Retina (tissue), 1 donor: ENCODE measurements at places on chromosomes 5 and 9.

DNA sequence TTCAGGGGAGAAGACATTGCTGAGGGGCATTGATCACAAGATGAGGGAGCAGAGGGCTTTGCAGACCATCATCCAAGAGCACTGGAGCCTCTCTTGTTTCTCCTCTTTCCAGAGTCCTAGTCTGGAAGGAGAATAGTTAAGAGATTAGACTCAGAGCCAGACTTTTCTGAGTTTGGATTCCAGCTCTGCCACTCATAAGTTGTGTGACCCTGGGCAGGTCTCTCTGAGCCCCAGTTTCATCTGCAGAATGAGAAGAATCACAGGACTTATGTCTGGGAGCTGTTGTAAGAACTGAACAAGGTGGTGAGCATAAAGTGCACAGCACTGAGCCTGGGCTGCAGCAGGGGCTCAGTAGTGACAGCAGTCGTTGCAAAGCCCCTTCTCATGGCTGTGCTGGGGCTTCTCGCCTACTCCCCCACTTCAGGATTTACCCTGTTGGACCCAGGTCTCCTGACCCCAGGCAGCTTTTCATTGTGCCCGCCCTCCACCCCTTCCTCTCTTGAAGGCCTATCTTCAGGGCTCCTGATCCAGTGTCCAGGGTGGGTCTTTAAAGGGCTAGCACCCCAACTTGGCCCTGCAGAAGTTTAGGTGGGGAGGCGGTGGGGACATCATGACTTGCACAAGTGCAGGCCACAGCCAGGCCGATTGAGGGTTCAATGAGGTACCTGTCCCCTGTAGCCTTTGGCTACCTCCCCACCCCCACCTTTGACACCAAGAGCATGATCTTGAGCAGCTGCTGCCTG lies 1.5 kb downstream of the SYNPO start:
- no peak for DNase-seq

DNA sequence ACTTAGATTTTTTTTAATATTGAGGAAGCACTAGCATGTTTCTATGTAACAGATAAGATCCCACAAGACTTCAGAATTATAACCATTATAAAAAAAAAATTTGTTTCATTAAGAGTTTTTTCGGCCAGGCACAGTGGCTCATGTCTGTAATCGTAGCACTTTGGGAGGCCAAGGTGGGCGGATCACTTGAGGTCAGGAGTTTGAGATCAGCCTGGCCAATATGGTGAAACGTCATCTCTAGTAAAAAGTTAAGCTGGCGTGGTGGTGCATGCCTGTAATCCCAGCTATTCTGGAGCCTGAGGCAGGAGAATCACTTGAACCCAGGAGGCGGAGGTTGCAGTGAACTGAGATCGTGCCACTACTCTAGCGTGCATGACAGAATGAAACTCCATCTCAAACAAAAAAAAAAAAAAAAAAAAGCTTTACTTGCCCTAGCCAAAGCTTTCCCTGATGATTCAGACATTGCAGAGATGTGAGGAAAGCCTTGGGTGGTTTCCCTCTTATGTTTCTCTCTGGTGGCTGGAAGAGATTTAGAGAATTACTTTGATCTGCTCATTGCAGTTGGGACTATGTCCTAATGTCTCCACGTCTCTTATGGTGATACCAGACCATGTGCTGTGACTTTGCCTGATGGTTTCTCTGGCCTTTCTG lies 65.4 kb downstream of the EGFLAM start:
- no peak for DNase-seq

- DNase-seq: no peak
Measured at GRCh38 chr5:1383886-1384401, 39.0 kb upstream of the CLPTM1L start.

GRCh38 chr9:137486141-137486490 lies 27.0 kb upstream of the NSMF start:
- no peak for DNase-seq

DNA sequence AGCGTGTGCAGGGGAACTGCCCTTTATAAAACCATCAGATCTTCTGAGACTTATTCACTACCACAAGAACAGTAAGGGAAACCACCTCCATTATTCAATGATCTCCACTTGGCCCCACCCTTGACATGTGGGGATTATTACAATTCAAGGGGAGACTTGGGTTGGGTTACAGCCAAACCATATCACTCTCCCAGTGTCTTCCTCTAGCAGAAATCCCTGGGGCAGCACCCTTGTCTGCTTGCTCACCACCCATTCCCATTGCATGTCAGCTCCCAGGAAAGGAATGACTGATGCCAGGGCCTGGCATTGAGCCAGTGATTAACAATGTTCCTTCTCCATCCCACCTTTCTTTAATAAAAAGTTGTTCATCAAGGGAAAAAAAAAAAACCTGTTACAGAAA lies 199.0 kb downstream of the IRX1 start:
- no peak for DNase-seq

- no peak for DNase-seq
Measured at GRCh38 chr9:3137347-3137695, 293.4 kb upstream of the PUM3 start.

DNA sequence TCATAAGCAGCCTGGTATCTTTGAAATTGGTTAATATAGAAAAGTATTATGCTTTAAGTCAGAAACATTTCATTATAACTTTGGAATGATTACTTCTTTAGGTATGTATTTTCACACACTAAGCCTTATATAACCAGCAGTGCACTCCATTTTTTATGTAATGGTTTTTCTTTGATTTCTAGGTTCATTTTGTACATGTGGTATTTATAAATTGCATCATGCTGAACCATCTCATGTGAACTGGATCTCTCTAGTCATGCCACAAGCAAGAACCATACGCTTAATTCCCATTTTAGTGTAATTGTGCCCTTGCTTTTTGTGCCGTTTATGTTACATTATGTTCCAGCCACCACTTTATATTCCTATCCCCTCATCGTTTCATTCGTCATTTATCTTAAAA lies 38.6 kb upstream of the SRP19 start:
- DNase-seq: no peak

- DNase-seq: peak; percentile 92
Measured at GRCh38 chr9:127611899-127612790, at the start of gene STXBP1. Gene STXBP1 (plus strand): TSS chr9:127612277. CDS start chr9:127612404, 127 bp downstream.
